Testis (tissue), 5 donors: ENCODE measurements at places on chromosomes 4 and X. TPM values are rescaled to one million over a fixed set of nuclear protein-coding genes. Genes with fewer than 3 reads are reported as not detected.

- DNase-seq, result no peak
Measured at GRCh38 chr4:89338206-89338605, 30.6 kb upstream of the GPRIN3 start.

- peak; percentile 53 for DNase-seq
Measured at GRCh38 chrX:70452143-70452733, 7.6 kb downstream of the DLG3 start.

DNA sequence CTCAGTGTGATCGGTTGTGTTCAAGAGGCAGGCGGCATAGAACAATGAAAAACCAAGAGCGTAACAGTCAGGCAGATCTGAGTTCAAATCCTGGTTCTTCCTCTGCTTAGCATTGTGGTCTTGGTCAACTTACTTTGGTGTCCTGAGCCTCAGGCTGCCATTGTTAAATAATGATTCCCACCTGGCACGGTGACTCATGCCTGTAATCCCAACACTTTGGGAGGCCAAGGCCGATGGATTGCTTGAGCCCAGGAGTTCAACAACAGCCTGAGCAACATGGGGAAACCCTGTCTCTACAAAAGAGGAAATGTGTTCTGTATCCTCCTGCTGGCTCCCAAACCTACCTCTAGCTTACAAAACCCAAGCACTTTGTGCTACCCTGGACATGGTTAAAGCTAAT, 129.0 kb upstream of the STX18 start:
- no peak for DNase-seq

The SLITRK4 gene
- total RNA-seq, result 2.1 TPM

- DNase-seq, result no peak
Measured at GRCh38 chr4:78205591-78205990, 148.5 kb downstream of the FRAS1 start.

The MAP9 gene
- 24.7 TPM for total RNA-seq

DNA sequence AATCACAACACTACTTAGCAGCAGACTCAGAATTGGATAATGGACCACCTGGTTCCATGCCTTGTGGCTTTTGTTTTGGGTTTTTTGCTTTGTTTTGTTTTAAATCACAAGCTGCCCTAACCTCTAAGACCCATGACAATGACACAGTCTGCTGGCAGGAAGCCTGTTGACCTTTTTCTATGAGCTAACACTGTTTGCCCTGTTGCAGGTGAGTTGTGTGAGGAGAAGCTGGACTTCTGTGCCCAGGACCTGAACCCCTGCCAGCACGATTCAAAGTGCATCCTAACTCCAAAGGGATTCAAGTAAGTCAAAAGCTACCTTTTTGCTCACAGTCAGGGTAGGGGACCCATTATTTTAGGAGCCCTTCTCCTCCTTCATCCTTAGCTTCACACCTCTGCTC, 110.8 kb upstream of the PACRGL start:
- DNase-seq, result no peak

The FANCB gene
- 5.4 TPM for total RNA-seq

The DGKK gene
- total RNA-seq, result 0.43 TPM

GRCh38 chr4:76380561-76380960, 40.4 kb downstream of the CCDC158 start:
- no peak for DNase-seq

- no peak for DNase-seq
Measured at GRCh38 chr4:128031756-128032384, 29.2 kb upstream of the LARP1B start.

DNA sequence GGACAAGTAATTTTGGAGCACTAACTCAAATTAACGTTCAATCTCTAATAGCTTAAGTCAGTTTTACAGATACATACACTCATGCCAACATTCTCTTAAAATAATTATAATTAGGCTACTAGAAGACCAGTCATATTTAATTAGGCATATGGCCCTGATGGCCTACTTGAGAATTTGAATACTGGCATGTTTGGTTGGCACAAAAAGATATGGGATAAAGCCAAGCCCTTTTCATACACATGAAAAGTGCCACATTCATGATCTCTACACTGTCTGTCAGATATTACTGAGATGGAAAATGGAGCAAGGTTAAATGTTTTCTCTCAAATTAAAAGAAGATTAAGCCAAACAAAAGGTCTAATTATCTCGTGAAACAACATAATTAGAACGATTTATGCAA, 1091.0 kb downstream of the C4orf33 start:
- DNase-seq, result no peak

The AWAT2 gene
- total RNA-seq, result 3.9 TPM

DNA sequence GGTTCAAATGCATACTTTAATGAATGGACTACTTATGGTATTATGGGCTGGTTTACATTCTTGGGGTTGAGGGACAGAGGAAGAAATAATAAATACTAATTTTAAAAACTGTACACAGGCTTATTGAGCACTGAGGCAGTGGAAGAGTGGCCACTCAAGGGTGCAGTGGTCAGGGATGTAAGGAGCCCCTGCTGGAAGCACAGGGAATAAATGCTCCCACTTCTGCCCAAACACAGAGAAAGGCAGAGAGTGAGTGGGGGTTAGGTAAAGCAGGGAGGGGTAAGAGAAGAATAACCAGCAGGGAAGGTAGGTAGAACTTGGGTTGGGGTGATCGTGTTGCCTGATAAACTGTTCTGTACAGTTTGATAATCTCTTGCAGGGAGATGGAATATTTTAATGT, 60.0 kb downstream of the GAB1 start:
- DNase-seq, result no peak

DNA sequence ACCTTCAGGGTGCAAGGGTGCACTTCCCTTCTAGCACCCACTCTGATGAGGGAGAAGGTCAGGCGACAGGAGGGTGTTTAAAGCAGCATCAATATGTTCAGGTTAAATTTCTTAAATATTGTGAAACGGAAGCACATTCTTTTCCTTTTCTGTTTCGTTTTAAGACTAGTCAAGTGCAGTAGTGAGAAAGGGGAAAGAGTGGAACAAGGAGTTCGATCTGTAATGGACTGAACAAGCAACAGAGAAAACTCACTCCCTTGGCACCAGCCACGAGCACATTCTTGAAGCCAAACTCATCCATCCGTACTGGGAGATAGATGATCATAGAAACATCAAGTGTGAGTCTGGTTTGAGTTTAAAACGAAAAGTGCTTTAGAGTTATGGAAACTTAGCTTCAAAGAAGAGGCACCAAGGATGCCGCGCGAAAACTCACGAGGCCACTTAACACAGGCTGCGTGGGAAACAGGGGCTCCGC, 815 bp downstream of the FAM53A start:
- DNase-seq, result peak; percentile 60

DNA sequence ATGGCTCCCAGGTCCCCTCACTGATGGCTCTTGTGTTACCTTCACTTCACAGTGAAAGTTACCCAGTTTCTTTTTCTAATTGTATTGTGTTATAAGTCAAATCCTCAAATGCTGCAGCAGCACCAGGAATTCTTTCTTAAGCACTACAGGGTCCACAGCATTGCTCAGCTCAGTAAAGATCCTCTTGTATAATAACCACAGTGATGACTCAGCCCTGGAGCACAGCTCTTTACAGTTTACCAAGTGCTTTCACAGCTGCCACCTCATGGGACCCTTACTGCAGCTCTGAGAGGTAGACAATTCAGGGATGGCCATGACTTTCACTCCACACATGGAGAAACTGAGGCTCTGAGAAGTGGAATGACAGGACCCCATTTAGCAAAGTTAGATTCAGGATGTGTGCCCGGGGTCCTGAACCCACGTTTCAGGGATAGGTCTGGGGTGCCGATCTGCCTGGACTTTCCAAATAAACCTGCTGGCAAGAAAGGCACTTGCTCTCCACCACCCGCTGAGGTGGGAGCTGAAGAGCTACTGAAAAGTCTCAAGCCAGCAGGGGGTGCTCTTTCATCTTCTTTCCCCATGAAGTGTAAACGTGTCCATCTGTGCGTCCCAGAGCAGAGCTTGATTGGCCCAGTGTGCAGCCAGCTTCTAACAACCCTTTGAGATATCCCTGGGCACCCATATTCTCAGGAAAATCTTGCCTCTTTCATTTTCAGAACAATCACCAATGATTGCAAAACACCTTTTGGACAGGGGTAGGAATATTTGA, 35.7 kb upstream of the GABRQ start:
- no peak for DNase-seq

GRCh38 chrX:135512508-135513129, 7.8 kb upstream of the INTS6L start:
- no peak for DNase-seq

DNA sequence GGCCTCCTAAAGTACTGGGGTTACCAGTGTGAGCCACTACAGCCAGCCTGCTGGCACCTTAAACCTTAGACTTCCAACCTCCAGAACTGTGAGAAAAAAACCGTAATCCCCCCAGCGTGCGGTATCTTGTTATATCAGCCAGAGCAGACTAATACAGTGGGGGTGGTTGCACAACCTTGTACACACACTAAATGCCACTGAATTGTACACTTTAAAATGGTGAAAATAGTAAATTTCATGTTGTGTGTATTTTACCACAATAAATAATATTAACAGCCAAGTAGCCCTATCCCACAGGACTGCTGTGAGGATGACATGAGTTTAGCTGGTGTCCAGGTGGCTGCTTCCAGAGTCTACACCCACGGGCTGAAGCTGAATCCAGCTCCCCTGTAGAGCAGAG, 38.8 kb downstream of the ZBTB49 start:
- no peak for DNase-seq

DNA sequence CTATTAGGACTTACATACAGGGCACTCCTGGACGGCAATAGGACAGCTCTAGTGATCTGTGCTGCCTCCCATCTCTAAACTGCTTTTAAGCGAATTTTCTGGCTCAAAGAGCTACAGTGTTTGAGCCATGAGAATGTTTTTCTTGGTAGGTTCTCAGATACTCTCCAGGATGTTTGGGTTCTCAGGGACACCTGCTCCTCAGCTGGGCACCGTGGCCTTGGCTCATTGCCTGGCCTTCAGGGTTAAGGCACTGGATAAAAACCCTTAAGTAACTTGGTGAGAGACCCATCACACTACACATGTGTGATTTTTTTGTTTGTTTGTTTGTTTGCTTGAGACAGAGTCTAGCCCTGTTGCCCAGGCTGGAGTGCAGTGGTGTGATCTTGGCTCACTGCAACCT, 38.5 kb upstream of the HERC5 start:
- no peak for DNase-seq

GRCh38 chr4:98663226-98664006, 5.0 kb upstream of the TSPAN5 start:
- DNase-seq, result no peak

DNA sequence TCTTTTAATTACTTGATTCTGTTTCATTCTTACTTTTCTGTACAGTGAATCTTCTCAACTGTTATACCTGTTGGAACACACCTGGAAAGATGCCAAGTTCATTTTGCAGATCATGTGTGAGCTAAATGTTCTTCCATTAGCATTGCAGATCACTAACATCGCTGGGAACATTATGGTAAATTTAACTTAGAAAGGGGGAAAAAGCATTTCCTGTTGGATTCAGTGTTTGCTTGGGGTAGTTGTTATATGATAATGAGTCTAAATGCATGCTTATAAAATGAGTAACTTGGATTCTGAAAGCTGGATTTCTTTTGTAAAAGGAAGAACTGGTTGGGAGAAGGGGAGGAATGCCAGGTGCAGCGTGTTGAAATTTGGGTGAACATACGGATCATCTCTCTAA, 47.6 kb downstream of the POLA1 start:
- DNase-seq, result no peak

The USP11 gene
- total RNA-seq, result 128 TPM

The PDZD11 gene
- 24.2 TPM for total RNA-seq

- peak; percentile 85 for DNase-seq
Measured at GRCh38 chr4:122716825-122717448, 15.6 kb upstream of the BBS12 start.

The GPC4 gene
- total RNA-seq, result 15.9 TPM

GRCh38 chrX:74923942-74924448, 1.3 kb downstream of the NEXMIF start:
- peak; percentile 33 for DNase-seq

- DNase-seq, result no peak
Measured at GRCh38 chrX:17154001-17154400, 207.5 kb downstream of the REPS2 start.

The TFDP3 gene
- 10.9 TPM for total RNA-seq

DNA sequence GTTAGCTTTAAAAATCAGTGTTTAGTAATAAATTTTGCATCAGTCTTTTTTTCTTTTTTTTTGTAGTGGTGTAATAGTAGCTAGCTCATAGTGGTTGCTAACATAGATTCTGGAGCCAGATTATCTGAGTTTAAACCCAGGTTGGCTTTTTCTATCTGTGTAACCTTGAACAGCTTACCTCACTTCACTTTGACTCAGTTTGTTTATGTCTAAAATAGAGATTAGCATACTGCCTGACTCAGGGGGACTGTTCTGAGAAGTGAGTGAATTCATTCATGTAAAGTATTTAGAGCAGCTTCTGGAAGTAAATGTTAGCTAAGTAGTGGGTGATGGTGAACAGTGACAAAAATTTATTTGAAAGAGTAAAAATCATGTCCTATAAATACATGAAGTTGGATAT, 32.9 kb downstream of the CPEB2 start:
- no peak for DNase-seq

DNA sequence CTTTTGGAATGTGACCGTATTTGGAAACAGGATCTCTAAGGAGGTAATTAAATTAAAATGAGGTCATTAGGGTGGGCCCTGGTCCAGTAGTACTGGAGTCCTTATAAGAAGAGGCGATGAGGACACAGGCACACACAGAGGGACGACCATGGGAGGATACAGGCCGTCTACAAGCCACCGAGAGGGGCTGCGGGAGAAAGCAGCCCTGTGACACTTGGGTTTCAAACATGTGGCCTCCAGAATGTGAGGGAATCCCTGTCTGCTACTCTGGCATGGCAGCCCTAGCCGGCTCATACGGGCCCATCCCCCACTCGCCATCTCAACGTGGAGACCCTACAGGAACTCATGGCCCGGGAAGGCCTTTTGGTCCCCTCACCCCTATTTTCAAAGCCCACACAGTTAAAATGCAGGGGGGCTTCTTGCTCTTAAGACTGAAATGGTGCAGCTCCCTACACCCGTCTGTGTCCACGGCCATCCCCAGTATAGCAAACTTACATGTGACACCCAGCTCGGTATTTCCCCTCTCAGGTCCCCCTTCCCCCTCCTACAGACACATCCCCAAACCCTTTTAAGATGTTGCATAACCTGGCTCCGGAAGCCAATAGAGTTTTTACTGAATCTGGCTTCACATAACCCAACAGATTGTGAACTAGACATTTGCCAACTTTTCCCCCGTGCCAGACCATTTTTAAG, 124.1 kb upstream of the TBL1X start:
- DNase-seq, result peak; percentile 22
